ENCODE measurements at places on chromosomes 3 and 15.

- no peaks in the 10 kb centered on the region for H3K27me3 ChIP-seq
- no peaks in the 10 kb centered on the region for H3K36me3 ChIP-seq
- peaks cover 5% of the 10 kb centered on the region for H3K4me1 ChIP-seq
- H3K4me3 ChIP-seq: no peak overlapping the region
- no peak overlapping the region for H3K27ac ChIP-seq
Measured at GRCh38 chr3:60240492-60240891, 1010.8 kb downstream of the FHIT start.

GRCh38 chr15:101039461-101039860 lies 120.3 kb downstream of the LRRK1 start:
- H3K27me3 ChIP-seq: no peaks in the 10 kb centered on the region
- no peak overlapping the region for H3K4me3 ChIP-seq

GRCh38 chr15:63367390-63367789 lies 14.3 kb downstream of the CA12 start:
- peaks cover 57% of the 10 kb centered on the region for H3K4me1 ChIP-seq
- H3K27ac ChIP-seq: no peak overlapping the region
- H3K4me3 ChIP-seq: no peak overlapping the region
- H3K27me3 ChIP-seq: peaks cover 8% of the 10 kb centered on the region
- no peak for DNase-seq

DNA sequence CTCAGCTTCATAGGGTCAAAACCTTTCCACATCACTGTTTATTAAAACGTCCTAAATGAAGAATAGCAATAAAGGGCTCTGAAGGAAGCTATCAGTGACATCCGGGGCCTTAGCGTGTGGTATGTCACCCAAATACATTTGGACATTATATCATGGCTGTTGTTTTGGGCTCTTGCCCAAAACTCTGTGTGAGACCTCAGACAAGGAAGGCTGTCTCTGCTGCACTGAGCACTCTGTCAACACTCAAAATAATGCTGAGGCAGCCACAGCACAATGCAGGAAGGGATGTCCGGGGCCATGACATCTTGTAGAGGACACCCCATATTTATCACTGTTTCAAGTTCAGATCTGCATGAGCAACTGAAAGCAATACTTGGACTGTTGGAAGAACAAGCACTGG lies 293.8 kb upstream of the WNT5A start:
- H3K27me3 ChIP-seq: no peaks in the 10 kb centered on the region
- H3K4me3 ChIP-seq: no peak overlapping the region
- H3K4me1 ChIP-seq: peaks cover 11% of the 10 kb centered on the region

- H3K36me3 ChIP-seq: no peaks in the 10 kb centered on the region
- peaks cover 12% of the 10 kb centered on the region for H3K4me1 ChIP-seq
- no peak overlapping the region for H3K27ac ChIP-seq
- DNase-seq: no peak
Measured at GRCh38 chr3:168121184-168122017, 25.7 kb upstream of the GOLIM4 start.

DNA sequence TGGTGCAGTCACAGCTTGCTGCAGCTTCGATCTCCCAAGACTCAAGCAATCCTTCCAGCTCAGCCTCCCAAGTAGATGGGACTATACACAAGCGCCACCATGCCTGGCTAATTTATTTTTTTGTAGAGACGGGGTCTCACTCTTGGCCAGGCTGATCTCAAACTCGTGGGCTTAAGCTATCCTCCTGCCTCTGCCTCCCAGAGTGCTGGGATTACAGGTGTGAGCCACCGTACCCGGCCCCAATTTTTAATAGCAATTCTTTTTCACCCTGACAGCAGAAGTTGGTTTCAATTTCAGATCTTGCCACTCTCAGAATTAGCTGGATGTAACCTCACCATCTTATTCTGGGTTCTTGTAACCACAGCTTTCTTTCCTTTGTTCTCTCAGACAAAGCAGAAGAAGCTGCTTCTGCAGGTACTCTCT lies 64.8 kb downstream of the TRIM71 start:
- H3K27ac ChIP-seq: peak overlapping the region; percentile 2
- peaks cover 63% of the 10 kb centered on the region for H3K36me3 ChIP-seq
- DNase-seq: no peak
- no peak overlapping the region for H3K4me3 ChIP-seq
- H3K4me1 ChIP-seq: peaks cover 66% of the 10 kb centered on the region

DNA sequence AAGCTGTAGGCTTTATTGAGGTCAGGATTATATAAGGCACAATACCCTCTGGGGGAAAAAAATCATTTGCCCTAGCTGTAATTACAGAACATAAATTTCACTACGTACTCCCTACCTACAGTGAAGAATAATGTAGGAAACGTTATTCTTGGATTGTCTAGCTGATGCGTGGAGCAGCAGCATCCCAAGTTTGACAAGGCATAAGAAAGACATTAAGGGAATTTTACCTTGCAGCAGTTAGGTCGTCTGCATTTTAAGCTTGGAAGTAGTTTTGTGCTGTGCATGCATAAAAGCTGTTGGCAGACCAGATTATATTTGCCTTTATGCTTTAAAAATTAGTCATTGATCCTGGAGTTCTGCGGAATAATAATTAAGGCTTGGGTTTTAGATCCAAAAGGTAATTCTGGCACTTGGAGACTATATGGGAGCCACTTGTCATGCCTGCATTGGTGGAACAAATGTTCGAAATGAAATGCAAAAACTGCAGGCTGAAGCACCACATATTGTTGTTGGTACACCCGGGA lies 2.2 kb downstream of the EIF4A2 start:
- H3K4me1 ChIP-seq: peaks cover 55% of the 10 kb centered on the region
- DNase-seq: no peak
- H3K27me3 ChIP-seq: no peaks in the 10 kb centered on the region
- H3K36me3 ChIP-seq: peaks cover 64% of the 10 kb centered on the region

- H3K4me1 ChIP-seq: peaks cover 62% of the 10 kb centered on the region
- peak overlapping the region; percentile 87 for H3K4me3 ChIP-seq
- DNase-seq: no peak
- H3K27me3 ChIP-seq: peaks cover 13% of the 10 kb centered on the region
Measured at GRCh38 chr15:47715856-47716445, 1.4 kb upstream of the SEMA6D start.

DNA sequence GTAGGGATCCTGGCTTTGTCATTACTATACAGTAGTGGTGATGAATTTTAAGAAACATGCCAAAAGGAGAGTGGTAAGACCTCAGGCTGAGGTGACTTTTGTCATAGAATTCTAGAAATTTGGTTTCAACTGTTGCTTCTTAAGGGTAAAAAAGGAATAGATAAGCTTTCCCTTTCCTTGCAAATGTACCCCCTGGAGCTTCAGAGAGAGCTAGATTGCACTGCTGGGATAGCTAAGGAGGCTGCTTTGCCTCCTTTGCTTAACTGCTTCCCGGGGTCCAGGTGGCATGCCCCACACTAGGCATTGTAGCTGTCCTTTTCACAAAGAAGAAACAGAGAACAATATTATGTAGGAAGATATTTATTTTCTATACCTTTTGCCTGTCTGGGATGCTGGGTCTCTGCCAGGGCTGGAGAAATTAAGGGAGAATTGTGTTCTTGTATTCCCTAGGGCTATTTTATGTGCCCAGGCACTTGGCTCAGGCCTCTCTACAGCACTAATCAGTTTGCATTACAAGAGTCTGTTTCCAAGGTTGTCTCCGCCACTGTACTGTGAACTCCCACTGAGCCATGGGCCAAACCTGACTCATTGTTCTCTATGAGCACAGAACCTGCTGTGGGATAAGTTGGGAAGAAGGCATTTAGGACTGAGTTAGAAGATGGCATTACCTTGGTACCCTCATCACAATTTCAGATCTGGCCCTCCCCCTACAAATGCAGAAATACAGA lies 460.0 kb downstream of the PDCD6IP start:
- no peak overlapping the region for H3K4me3 ChIP-seq
- peaks cover 50% of the 10 kb centered on the region for H3K4me1 ChIP-seq
- DNase-seq: no peak
- H3K27ac ChIP-seq: no peak overlapping the region

- no peak overlapping the region for H3K4me3 ChIP-seq
- H3K27me3 ChIP-seq: peaks cover 15% of the 10 kb centered on the region
- peaks cover 14% of the 10 kb centered on the region for H3K36me3 ChIP-seq
- H3K4me1 ChIP-seq: peaks cover 11% of the 10 kb centered on the region
- no peak overlapping the region for H3K27ac ChIP-seq
Measured at GRCh38 chr15:29542994-29543393, 273.4 kb upstream of the NSMCE3 start.

DNA sequence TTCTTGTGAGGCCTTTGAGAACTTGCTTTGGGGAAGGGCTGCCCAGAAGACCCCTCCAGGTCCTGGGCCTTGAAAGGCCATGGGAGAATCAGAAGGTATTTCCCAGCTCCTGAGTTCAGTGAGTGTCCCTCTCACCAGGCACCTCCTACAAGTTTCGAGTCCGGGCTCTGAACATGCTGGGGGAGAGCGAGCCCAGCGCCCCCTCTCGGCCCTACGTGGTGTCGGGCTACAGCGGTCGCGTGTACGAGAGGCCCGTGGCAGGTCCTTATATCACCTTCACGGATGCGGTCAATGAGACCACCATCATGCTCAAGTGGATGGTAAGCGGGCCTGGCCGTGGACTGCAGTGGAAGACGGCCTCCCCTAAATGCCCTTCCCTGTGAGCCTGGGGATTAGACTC lies 68.3 kb downstream of the BOC start:
- H3K4me1 ChIP-seq: peaks cover 65% of the 10 kb centered on the region
- H3K27ac ChIP-seq: peak overlapping the region; percentile 98
- peaks cover 99% of the 10 kb centered on the region for H3K36me3 ChIP-seq
- H3K27me3 ChIP-seq: peaks cover 4% of the 10 kb centered on the region
- DNase-seq: no peak
- no peak overlapping the region for H3K4me3 ChIP-seq

- H3K27ac ChIP-seq: no peak overlapping the region
- DNase-seq: no peak
- no peaks in the 10 kb centered on the region for H3K36me3 ChIP-seq
- H3K27me3 ChIP-seq: peaks cover 24% of the 10 kb centered on the region
- no peak overlapping the region for H3K4me3 ChIP-seq
- H3K4me1 ChIP-seq: peaks cover 12% of the 10 kb centered on the region
Measured at GRCh38 chr15:74967670-74968069, 11.1 kb upstream of the RPP25 start.

DNA sequence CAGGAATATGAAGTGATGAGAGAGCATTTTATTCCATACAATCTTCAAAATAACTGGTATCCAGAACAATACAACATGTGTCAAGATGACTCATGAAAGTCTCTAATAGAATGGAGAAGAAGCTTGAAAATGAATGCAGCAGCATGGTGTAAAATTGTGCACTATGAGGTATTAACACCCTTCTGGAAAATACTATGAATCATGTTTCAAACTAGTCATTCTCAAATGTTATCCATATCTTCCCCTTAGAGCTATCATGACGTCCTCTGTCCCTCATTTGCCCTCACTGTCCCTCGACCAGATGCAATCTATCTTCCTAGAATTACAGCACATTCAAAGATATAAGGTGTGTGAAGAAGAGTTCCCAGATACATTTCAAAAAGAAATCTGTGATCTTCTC lies 198.2 kb downstream of the NECTIN3 start:
- H3K36me3 ChIP-seq: no peaks in the 10 kb centered on the region
- H3K27ac ChIP-seq: no peak overlapping the region
- no peak for DNase-seq
- H3K4me3 ChIP-seq: no peak overlapping the region
- no peaks in the 10 kb centered on the region for H3K4me1 ChIP-seq

- H3K36me3 ChIP-seq: peaks cover 6% of the 10 kb centered on the region
- peaks cover 36% of the 10 kb centered on the region for H3K27me3 ChIP-seq
- peaks cover 49% of the 10 kb centered on the region for H3K4me1 ChIP-seq
- H3K27ac ChIP-seq: no peak overlapping the region
- peak overlapping the region; percentile 98 for H3K4me3 ChIP-seq
- no peak for DNase-seq
Measured at GRCh38 chr15:75738014-75738646, 25.5 kb upstream of the CSPG4 start.

DNA sequence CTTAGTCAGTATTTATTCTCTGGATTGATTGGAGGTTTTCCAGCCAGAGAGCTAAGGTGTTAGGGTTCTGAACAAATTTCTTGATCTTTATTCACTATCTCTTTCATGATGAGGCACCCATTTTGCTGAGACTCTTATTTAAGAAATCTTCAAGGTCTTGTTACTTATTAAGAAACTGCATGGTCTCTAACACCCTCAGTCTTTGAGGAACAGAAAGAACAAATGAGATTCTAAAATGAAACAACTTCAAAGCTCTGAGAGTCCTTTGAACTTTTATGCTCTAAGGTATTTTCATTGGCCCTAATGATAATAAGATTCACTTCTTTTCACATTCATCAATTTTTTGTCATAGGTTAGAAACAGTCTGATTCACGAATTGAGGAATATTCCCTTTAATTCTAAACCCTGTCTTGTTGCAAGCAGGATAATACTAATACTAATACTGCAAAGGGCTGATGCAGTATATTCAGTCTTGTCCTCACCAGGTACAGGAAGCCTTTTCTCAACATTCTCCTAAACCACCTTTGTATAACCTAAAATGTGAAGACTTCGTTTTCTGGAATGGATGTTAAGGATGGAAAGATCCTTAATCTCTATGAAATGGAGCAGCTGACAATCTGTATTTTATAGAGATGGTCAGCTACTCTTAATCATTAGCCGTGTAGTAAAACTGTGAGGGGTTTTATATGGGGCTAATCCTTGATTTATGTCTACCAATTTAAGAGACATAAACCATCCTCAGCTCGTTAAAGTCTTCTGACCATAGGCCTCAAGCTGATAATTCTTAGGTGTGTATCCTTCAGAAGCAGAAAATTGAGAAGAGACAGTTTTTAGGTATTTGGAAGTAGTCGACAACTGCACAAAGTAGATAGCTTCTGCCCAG lies 198.3 kb downstream of the OTOL1 start:
- no peak overlapping the region for H3K4me3 ChIP-seq
- H3K4me1 ChIP-seq: peaks cover 8% of the 10 kb centered on the region
- no peaks in the 10 kb centered on the region for H3K27me3 ChIP-seq
- DNase-seq: no peak
- no peak overlapping the region for H3K27ac ChIP-seq

DNA sequence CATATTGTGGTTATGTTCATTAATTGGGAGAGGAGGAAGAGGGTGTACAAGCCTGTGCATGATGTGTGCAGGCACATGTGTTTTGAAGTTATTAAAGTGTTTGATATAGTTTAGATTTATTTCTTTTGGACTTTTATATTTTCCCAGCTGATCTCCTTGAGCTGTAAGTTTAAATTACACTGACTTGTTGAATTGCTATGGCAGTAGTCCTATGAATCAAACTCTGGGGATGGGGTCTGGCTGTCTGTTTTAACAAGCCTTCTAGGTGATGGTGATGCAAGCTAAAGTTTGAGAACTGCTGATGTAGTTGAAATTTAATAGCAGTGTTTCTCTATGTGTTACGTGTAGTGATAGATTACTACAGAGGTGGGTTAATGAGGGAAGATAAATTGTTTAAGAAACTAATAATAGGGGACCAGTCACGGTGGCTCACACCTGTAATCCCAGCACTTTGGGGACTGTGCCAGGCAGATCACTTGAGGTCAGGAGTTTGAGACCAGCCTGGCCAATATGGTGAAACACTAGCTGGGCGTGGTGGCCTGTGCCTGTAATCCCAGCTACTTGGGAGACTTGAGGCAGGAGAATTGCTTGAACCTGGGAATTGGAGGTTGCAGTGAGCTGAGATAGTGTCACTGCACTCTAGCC lies 7.0 kb downstream of the ARIH1 start:
- DNase-seq: no peak
- no peaks in the 10 kb centered on the region for H3K27me3 ChIP-seq
- no peak overlapping the region for H3K4me3 ChIP-seq

Measured in nephron progenitor cell (in vitro differentiated cells).